ENCODE measurements at places on chromosomes 11 and 22. TPM values are rescaled to one million over a fixed set of nuclear protein-coding genes. Genes with fewer than 3 reads are reported as not detected.

GRCh38 chr11:41985799-41986198 lies 526.3 kb upstream of the LRRC4C start:
- DNase-seq, result no peak

DNA sequence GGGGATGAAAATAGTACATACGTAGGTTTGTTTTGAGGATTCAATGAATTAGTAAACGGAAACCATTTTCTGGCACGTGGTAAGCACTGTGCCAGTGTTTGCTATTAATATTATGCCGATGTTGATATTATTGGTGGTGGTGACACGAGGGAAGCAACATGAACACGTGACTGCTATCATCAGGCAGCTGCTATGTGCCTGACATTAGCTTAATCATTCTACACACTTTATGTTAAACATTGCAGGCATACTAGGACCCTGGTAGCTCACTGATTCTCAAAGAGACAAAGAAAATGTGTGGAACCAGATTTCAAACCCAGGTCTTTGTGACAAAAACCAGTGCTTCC lies 656 bp downstream of the SRRD start:
- no peak for DNase-seq

DNA sequence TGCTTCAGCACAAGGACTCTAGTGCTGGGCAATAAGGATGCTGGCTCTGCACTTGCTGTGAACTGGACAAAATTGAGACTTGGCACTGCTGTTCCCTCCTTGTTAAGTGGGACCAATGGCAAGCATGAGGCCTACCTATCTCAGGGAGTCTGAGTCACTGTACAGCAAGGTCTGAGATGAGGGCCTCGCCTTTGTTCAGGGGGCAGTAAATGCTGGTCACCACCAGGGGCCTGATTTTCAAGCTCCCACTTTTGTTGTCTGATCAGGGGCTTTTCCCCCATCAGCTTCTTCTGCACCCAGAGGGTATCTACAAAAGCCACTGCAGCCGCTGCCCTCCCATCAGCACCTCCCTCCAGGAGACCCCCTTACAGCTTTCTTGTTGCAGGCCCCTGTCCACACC lies 22.8 kb downstream of the DHCR7 start:
- no peak for DNase-seq

- no peak for DNase-seq
These were observed 20.8 kb downstream of the BID start for GRCh38 chr22:17753401-17753989.

DNA sequence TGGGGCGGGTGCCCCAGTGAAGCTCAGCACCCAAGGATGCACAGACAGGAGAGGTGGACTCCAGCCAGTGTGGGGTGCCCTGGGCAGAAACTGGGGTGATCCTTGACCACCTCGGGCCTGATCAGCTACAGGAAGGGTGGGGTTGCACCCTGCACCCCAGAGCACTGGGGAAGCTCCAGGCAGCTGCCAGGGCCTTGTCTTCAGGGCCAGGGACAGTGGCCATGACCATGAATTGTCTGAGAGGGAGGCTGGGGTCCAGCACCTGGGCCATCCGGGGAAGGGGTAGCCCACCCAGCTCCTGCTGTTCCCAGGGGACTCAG lies 17.6 kb downstream of the IL17REL start:
- no peak for DNase-seq

- no peak for DNase-seq
These were observed 2.1 kb upstream of the KCNJ4 start for GRCh38 chr22:38456841-38457699.

- DNase-seq, result no peak
These were observed 103.5 kb downstream of the LDLRAD3 start for GRCh38 chr11:36047344-36047743.

CECR2 gene
- 0.24 TPM for total RNA-seq

SCUBE1 gene
- total RNA-seq, result 0.28 TPM

FKBP2 gene
- 41.8 TPM for total RNA-seq
